Retinal pigment epithelial cell (primary cell): ENCODE measurements at places on chromosomes 1 and 21.

GRCh38 chr1:40056519-40057309, 16.2 kb downstream of the CAP1 start:
- no peak for DNase-seq

- no peak for DNase-seq
Observed at GRCh38 chr1:206722751-206723461, 38.2 kb downstream of the MAPKAPK2 start.

GRCh38 chr1:119768778-119769177, at the start of gene HMGCS2:
TSS of gene HMGCS2 (minus strand) at chr1:119768905. CDS start at chr1:119768844, 61 bp downstream.
- no peak for DNase-seq

- DNase-seq = no peak
Observed at GRCh38 chr1:214471458-214471857, 79.9 kb downstream of the PTPN14 start.

DNA sequence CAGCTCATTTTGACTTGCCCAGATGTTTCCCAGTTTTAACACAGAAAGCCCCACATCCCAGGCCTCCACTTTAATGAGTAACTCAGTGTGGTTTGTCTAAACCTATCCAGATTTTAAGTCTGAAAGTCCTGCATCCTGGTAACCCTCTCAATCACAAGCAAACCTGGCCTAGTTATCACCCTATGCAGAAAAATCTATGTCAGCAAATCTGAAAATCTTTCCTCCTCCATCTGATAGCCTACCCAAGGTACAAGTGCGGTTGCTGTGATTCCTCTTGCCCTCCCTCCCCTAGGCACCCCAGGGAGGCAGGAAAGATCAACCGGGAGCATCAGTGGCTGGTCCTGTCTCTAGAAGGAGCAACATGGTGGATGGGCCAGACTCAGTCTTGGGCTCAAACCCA, 163.7 kb downstream of the IGSF21 start:
- DNase-seq = no peak

DNA sequence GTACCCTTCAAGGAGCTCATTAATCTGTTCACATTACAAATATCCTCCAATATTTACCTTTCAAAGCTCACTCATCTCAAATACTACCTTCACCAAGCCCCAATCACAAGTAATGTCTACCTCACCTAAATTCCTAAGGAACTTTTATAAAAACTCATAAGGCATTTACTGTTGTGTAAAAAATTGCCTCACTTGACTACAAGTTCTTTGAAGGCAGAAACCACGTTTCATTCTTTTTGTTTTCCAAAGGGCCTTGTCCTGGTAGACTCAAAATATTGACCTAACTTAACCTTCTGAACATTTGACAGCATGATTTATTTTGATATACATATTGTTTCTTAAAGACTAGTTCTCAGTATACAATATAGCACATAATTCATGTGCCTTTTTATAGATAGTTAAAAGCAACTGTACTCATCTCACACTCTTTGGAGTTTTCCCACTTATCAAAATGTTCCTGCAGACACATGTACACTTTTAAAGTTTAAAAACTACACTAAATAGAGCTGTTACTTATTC, 2.5 kb downstream of the USP33 start:
- DNase-seq = no peak

GRCh38 chr1:92934395-92935378, 26.6 kb downstream of the DIPK1A start:
- DNase-seq = no peak

- no peak for DNase-seq
Observed at GRCh38 chr1:149888999-149889289, 10.4 kb upstream of the BOLA1 start.

DNA sequence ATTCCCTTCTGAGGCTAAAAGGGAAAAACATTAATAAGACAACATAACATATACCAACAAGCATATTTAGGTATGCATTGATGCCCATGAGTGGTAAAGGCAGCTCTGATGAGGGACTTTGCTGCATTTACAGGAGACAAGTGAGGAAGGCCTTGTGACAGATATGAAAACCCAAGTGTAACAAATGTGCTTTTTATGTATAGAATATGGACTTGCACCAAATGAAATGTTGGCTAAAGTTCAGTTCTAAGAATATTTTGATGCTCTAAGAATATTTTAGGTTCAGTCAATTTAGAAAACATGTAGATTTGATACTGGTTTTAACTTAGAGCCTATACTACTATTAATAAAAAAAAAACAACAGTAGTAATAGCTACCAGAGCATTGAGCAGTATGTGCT, 424.7 kb downstream of the LMO4 start:
- no peak for DNase-seq

GRCh38 chr21:34801519-34802132, 132.8 kb downstream of the CLIC6 start:
- DNase-seq = no peak

DNA sequence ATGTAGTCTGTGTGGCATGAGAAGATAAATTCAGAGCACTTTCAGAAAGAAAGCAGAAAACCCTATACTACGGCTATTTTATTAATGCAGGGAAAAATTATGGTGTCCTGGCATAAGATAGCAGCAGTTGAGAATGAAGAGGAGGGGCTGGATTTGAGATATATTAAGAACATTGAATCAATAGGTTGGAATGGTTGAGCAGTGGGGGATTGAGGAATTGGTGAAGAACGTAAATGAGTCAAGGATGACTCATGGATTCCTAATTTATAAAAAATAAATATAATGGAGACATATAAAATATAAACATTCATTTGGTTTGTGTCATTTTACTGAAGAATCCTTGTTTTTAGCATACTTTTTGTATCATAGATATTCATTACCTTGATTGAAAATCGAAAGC, 234.3 kb upstream of the ADAMTS5 start:
- DNase-seq = no peak

DNA sequence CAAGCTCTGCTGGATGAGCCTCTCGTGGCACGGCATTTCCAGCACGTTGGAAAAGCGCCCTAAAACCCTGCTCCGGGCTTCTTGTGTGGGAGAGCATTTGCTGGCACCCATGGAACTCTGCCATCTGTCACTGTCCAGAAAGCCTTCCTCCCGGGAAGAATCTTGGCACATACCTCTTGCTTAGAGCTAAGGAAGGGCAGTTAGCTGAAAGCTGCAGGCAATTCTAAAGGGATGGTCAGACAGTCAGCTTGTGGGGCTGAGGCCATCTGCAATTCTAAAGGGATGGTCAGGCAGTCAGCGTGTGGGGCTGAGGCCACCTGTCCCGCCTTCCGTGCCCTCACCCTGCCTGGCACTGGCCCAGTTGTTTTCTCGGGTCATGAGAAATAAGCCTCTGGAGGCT, 139.0 kb upstream of the TMEM51 start:
- no peak for DNase-seq
